ENCODE measurements at places on chromosomes 16 and 17.
A peak's percentile ranks its signal among the peaks of the same experiment; 100 is the strongest.

DNA sequence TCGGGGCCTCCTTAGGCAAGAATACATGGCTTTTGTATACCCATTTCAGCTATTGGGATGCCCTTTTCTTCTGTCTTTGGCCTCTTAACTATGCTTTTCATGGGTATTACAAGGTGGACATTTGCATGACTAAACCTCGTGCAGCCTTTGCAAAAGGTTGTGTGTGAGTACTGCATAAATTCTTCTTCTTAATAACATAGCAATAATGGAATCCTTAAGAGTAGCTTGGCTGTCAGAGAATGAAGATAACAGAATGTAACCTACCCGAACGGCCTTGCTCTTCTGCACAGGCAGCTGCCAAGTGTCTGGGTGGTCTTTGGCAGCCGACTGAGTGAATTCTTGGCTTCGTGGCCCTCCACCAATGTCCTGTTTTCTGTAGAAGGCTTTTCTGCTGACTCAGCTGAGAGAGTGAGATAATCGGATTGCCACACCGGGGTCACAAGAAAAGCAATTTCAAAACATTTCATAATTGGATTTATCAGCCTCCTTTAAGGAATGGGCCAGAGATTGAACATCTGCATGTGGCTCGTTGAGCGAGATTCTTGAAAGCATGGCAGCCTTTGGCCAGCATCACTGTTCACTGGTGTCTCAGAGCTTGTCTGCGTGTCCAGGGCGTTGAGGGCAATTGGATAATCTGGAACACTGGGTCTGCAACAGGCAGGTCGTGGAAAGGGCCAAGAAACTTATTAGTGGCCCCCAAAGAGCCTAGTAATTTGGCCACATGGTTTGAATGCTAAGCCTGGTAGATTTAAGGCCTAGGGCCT is 13.4 kb downstream of the IRF8 start:
- DNase-seq, result peak; percentile 38

GRCh38 chr16:64364894-64365293 is 757.0 kb downstream of the CDH11 start:
- peak; percentile 38 for DNase-seq

- no peak for DNase-seq
Observed at GRCh38 chr16:87667443-87667842, 65.1 kb downstream of the JPH3 start.

GRCh38 chr17:80257716-80258213 is 2.9 kb upstream of the RNF213 start:
- DNase-seq, result no peak

DNA sequence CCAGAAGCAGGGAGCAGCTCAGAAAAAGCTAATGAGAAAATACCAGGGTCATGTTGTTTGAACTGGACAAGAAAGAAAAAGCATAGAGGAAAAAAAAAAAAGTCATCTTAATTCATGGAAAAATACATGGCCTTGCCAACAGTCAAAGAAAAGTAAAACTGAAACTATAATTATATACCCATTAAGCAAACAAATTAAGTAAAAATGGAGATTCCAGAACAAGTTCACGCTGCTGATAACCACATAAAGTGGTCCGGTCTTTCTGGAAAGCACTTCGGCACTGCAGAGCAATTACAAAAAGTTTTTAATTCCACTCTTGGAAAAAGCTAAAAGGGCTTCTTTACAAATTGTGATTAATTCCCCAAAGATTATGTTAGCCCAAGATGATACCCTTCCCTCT is 12.4 kb upstream of the P2RX5 start:
- no peak for DNase-seq

- DNase-seq, result peak; percentile 74
Observed at GRCh38 chr17:40069751-40070708, 7.3 kb downstream of the THRA start.

DNA sequence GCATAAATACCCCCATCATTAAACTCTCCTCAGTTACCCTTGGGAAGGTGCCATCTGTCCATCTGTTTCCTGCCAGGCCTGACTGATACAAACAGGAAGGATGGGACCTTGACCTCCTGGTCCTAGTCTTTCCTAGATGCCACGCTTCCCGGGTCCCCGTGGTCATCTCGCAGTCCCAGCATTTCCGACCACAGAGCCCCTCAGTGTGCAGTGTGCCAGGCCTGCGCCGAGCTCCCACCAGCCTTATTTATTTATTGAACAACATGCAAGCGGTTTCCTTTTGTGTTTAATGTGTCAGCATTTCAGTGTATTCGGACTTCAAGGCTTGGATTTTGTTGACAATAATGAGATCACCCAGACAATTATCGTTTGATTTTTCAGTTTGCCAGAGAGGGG is 45.6 kb upstream of the NKD1 start:
- no peak for DNase-seq

DNA sequence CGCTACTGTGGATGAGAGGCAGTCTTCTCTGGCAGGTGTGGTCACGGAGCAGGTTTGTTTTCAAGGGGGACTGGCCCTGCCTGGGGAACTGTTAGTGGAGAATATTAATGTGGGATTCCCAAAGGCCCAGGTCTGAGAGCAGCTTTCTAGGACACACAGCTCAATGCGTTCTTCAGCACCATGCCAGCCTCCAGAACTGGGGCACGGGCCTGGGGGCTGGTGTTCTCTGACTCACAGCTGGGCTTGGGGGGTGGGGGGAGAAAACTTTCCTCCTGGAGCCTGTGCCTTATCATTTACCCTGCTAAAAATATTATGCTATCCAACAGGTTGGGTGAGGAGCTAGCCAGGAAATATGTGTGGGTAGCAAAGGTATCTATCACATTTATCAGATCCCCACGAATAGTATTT is 13.5 kb upstream of the LHX1 start:
- no peak for DNase-seq

GRCh38 chr17:16969931-16970906 is 1.7 kb downstream of the TNFRSF13B start:
- no peak for DNase-seq

DNA sequence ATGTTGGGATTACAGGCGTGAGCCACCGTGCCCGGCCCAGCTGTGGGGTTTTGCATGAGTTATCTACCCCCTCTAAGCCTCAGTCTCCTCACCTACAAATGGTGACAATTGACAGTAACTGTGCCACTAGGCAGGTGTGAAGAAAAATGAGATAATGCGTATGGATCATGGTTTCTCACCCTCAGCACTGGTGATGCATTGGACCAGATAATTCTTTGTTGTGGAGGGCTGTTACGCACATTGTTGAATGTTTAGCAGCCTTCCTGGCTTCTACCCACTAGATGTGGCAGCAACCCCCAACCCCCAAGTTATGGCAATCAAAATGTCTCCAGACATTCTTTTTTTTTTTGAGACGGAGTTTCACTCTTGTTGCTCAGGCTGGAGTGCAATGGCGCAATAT is 9.0 kb upstream of the HAPSTR1 start:
- no peak for DNase-seq

- DNase-seq, result no peak
Observed at GRCh38 chr16:23505180-23505665, 5.1 kb downstream of the GGA2 start.

DNA sequence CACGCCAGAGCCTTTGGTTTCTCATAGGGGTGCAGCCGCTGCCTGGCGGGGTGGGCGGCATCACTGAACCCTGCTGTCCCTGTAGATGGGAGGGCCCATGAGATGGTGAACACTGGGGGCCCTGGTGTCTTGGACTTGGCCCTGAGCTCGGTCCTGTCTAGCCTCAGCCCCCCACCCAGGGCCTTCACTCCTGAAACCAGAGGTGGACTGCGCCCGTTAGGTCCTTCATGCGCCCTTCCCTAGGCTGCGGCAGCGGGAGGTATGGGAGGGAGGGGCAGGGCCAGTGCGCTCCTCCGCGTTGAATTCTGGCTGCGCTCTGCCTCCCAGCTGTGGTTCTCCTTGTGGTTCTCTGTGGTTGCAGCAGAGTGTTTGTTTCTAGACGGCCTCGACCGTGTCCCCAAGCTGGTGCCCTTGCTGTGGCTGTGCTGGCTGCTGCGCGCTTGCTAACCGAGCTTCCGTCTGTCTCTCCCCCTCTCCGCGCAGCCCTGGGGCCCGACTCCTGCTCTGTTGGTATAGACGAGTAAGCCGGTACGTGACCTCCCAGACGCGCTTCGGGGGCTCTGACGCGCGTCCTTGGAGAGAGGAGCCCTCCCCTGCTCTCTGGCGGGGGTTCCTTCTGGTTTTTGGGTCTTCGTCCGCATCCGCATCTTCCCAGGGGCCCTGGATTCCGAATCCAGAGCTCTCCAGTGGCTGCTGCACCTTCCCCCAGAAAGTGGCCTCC is 7.4 kb upstream of the NUDT16L1 start:
- DNase-seq, result no peak

DNA sequence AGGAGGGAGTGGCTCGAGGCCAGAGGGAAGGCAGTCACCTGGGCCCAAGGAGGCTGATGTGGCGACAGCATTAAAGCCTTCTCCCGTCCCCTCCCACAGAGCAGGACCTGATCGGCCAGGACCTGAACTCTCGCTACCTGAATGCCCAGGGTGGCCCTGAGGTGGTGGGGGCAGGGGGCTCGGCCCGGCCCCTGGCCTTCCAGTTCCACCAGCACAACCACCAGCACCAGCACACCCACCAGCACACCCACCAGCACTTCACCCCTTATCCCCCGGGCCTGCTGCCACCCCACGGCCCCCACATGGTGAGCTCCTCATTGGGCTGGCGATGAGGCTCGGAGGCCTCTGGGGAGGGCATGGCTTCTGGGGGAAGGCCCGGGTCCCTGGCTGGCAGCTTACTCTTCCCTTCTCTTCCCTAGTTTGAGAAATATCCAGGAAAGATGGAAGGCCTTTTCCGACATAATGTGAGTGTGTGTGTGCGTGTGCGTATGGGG is 6.4 kb downstream of the FBRS start:
- DNase-seq, result no peak

GRCh38 chr17:7224661-7225111 is 4.9 kb downstream of the ACADVL start:
- no peak for DNase-seq

- DNase-seq, result no peak
Observed at GRCh38 chr17:52376137-52376536, 217.6 kb upstream of the CA10 start.

DNA sequence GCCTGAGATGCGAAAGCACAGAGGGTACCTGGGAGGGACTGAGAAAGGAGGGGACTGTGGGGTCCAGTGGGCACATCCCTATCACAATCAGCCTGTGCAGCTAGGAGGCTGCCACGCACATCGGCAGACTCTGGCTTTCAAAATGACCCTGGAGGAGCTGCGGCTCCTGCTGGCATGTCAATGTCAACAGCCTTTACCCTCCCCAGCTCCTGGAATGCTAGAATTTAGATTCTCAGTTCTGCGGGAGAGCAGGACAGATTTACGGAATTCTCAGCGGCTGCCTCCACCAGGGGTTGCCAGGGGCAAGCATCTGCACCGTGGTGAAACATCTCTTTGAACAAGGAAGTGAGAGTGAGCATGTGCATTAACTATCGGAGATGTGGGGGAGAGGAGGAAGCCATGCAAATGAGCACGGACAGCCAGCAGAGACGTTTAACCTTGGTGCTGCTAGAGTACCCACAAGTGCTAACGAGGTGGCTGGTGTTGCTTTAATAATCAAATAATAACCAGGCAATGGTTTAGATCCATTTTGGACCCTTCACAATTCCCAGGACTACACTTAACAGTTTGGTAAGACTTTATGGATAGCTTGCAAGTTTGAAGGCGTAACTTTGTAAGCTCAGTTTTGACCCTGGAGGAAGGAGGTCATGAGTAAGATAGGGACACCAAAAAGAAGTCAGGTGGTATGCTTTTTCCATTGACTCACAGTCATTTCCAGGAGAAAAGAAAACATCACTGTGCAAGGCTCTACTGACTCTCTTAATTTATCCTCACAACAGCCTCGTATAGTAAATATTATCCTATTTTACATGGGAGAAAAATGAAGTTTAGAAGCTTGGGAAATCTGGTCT is 54.1 kb downstream of the XYLT1 start:
- peak; percentile 67 for DNase-seq

- no peak for DNase-seq
Observed at GRCh38 chr16:69936751-69937211, 14.4 kb upstream of the CLEC18A start.

- DNase-seq, result no peak
Observed at GRCh38 chr17:48231995-48232959, 124.7 kb downstream of the SNX11 start.

DNA sequence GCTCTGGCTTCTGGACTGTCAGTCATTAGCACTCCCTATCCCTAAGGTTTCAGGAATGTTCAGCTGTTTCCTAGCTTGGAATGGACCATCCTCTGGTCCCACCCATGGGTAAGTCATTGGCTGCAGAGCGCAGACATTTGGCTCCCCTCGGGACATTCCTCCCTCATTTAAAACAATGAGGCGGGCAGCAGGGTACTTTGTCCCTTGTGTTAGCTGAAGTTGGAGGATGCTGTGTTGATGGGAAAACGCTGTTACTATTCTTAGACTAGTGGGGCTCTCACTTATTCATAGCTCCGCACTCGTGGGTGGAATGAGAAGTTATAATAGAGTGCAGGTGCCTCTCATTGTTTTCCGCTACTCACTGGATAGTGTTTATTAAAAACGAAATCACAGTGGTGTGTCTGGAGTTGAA is 673.8 kb downstream of the WWOX start:
- DNase-seq, result no peak

- DNase-seq, result peak; percentile 15
Observed at GRCh38 chr17:64777415-64778239, 115.5 kb upstream of the SMURF2 start.

GRCh38 chr16:2147378-2147777 is 1.0 kb upstream of the RAB26 start:
- DNase-seq, result no peak

- peak; percentile 10 for DNase-seq
Observed at GRCh38 chr17:33968350-33969044, 286.6 kb upstream of the CCL2 start.

- no peak for DNase-seq
Observed at GRCh38 chr17:6787081-6787693, 11.2 kb downstream of the FBXO39 start.

DNA sequence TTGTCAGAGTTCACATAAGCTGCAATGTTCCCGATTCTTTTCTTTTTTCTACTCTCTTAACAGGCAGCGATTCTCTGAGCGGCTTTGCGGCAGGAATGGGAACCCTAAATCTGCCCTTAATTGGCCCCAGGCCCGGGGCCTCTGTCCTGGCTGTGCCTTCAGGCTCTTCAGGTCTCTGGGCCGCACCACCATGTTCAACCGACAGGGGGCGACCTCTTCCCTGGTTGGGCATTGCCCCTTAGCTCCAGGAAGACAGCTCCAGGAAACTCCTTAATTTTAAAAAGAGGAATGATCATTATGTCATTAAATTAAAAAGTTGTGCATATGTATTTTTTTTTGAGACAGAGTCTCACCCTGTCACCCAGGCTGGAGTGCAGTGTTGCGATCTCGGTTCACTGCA is 20.3 kb downstream of the CACNG5 start:
- DNase-seq, result no peak

GRCh38 chr17:17406225-17406624 is 70.6 kb upstream of the MED9 start:
- DNase-seq, result no peak

DNA sequence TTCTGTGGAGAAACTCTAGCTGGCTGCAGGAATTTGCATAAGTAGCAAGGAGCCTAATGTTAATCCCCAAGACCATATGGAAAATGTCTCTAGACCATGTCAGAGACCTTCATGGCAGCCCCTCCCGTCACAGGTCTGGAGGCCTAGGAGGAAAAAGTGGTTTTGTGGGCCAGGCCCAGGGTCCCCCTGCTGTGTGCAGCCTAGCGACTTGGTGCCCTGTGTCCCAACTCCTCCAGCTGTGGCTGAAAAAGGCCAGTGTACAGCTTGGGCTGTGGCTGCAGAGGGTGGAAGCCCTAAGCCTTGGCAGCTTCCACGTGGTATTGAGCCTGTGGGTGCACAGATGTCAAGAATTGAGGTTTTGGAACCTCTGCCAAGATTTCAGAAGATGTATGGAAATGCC is 306.9 kb upstream of the CA10 start:
- DNase-seq, result no peak

Data from GM23248 (cell line).